Activated CD4-positive, alpha-beta T cell treated with anti-CD3 and anti-CD28 coated beads, Interleukin-2, amount 10 ng/mL, durations not matched to agents 7 days and 5 days (primary cell): ENCODE measurements at places on chromosomes 7 and 10. TPM values are rescaled to one million over a fixed set of nuclear protein-coding genes. Genes with fewer than 3 reads are reported as not detected.

DNA sequence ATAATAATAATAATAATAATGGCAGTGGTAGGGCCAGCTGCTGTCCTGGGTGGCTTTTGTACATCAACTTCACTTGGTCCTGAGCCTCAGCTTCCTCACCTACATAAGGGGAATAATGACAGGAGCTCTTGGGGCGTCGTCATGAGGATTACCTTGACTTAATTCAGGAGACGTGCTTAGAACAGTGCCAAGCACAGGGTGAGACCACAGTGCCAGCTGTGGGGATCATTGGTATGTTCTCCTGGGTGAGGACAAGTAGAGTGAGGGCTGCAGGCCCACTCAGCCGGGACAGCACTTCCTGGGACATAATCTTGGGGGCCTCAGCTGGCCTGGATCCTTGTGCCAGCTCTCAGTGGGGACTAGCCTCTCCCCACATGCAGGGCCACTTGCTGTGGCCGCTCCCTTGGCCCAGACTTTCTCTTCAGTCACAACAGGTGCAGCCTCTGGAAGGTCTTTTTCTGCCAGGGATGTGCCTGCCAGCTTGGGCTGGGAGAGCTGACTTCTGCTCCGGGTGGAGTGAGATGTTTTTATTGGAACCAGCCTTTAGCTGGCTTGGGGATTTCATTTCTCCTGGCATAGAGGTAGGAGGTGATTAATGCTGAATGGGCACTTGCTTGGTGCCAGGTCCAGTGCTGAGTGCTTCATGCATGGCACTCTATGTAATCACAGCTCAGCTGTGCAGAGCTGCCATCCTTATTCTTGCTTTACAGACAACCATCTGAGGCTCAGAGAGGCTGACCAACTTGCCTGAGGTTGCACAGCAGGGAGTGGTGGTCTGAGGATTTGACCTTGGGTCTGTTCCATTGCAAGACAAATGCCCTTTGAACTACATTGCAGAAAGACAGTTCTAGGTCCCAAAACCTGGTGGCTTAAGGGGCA, 45.3 kb downstream of the TSPAN15 start:
- H3K27me3 ChIP-seq, result no peaks in the 10 kb centered on the region
- H3K4me1 ChIP-seq, result peaks cover 5% of the 10 kb centered on the region
- DNase-seq, result no peak
- H3K36me3 ChIP-seq, result no peaks in the 10 kb centered on the region
- H3K27ac ChIP-seq, result no peak overlapping the region
- H3K4me3 ChIP-seq, result no peak overlapping the region

GRCh38 chr7:29287366-29287765, 92.8 kb downstream of the CHN2 start:
- no peak for DNase-seq
- H3K27ac ChIP-seq, result no peak overlapping the region
- no peak overlapping the region for H3K4me3 ChIP-seq
- H3K36me3 ChIP-seq, result no peaks in the 10 kb centered on the region

- H3K4me1 ChIP-seq, result no peaks in the 10 kb centered on the region
- no peak for DNase-seq
- H3K4me3 ChIP-seq, result no peak overlapping the region
These were observed 53.0 kb upstream of the ABCB5 start for GRCh38 chr7:20562461-20562860.

Gene SEMA3E
- not detected for total RNA-seq

- peak overlapping the region; percentile 64 for H3K27ac ChIP-seq
- peaks cover 39% of the 10 kb centered on the region for H3K27me3 ChIP-seq
- no peak for DNase-seq
These were observed 295.9 kb upstream of the NFE2L3 start for GRCh38 chr7:25855854-25856782.

Gene PDE6C
- total RNA-seq, result not detected

Gene ZC3HAV1L
- 16.5 TPM for total RNA-seq

Gene PYROXD2
- total RNA-seq, result 10.0 TPM

- no peak overlapping the region for H3K27ac ChIP-seq
- H3K36me3 ChIP-seq, result peaks cover 3% of the 10 kb centered on the region
- H3K27me3 ChIP-seq, result peaks cover 35% of the 10 kb centered on the region
- no peak for DNase-seq
- no peak overlapping the region for H3K4me3 ChIP-seq
These were observed 26.7 kb upstream of the USP6NL start for GRCh38 chr10:11638055-11638698.

DNA sequence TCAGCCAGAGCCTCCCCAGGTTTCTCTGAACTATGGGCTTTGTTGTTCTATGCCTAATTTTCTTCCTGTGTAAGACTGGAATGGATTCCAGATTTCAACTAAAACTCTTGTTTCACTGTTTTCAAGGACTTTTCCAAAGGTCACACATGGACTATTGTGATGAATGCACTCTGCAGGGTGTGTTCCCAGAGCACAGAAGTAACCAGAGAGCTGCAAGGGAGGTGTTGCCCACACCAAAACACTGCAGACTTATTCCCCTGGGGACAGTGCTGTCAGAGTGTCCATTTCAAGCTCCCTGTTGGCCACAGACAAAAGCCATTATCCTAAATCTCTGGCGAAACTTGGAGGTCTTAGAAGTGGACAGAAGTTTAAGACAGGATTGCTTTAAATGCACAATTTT, 231.6 kb downstream of the TRIL start:
- DNase-seq, result no peak
- no peak overlapping the region for H3K27ac ChIP-seq
- H3K4me1 ChIP-seq, result no peaks in the 10 kb centered on the region
- H3K36me3 ChIP-seq, result no peaks in the 10 kb centered on the region

GRCh38 chr7:39702133-39702532, 78.8 kb downstream of the RALA start:
- DNase-seq, result no peak
- no peaks in the 10 kb centered on the region for H3K27me3 ChIP-seq
- no peak overlapping the region for H3K4me3 ChIP-seq
- H3K36me3 ChIP-seq, result peaks cover 28% of the 10 kb centered on the region

GRCh38 chr10:72309290-72310240, 35.8 kb downstream of the DDIT4 start:
- H3K4me3 ChIP-seq, result no peak overlapping the region
- no peak for DNase-seq
- peak overlapping the region; percentile 69 for H3K27ac ChIP-seq
- no peaks in the 10 kb centered on the region for H3K27me3 ChIP-seq
- no peaks in the 10 kb centered on the region for H3K36me3 ChIP-seq

Gene MRLN
- not detected for total RNA-seq

Gene TSPAN33
- 2.8 TPM for total RNA-seq

DNA sequence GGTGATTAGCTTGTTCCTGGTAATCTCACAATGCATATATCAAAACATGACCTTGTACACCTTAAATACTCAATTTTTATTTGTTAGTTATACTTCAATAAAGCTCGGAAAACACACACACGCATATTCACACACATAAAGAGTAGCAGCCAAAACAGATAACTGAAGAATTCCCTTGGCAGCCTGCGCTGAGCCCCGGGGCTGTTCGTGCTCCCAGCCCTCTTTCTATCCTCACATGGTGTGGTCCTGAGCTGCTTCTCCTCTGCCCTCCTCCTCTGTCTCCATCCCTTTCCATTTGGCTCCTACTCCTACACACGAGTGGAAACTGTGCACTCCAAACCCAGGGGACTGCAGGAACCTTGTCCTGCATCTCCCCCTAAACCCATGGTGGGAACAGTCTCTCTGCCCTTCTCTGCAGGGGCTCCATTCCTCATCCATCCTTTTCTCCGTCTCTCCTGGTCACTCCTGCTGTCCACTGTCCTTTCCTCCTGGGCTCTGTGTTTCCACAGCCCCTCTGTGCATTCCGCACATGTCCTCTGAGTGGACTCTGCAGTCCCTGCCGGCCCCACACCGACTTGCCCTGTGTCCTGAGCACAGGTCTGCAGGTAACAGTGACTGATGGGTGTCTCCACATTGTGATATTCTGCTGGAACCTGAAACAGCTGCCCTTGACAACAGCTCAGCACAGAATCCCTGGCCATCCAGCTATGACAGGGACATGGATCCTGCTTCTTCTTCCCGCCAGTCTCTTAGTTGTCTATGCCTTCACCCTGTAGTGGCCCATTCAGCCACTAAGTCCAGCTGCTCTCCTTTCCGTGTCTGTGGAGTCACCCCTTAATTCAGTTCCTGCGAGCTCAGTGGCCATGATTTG, 216.8 kb upstream of the ZNF32 start:
- peak overlapping the region; percentile 39 for H3K27ac ChIP-seq
- H3K4me3 ChIP-seq, result no peak overlapping the region

Gene TWIST1
- 0.12 TPM for total RNA-seq

GRCh38 chr7:41113719-41114118, 589.2 kb downstream of the INHBA start:
- no peak overlapping the region for H3K27ac ChIP-seq
- no peak for DNase-seq
- no peaks in the 10 kb centered on the region for H3K27me3 ChIP-seq
- H3K4me1 ChIP-seq, result no peaks in the 10 kb centered on the region
- H3K4me3 ChIP-seq, result no peak overlapping the region

DNA sequence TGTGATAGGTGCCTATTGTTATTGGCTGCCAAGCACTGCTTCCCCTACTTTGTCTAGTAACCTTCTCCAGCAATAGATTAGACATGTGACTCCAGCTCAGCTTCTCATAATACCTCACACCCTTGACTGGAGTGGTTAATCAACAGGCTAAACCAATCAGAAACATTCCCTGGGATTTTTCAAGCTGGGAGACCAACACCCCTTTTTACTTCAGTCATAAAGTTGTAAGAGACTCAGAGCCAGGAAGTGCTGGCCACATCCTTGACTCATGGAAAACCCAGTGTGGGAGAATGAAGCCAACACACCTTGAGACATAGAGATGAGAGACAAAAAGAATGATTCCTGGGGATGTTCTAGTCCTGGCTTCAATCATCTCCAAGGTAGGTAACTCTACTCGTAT, 62.6 kb upstream of the HECTD2 start:
- DNase-seq, result no peak
- H3K27me3 ChIP-seq, result no peaks in the 10 kb centered on the region
- no peak overlapping the region for H3K4me3 ChIP-seq
- no peak overlapping the region for H3K27ac ChIP-seq

Gene IDI2
- total RNA-seq, result not detected

DNA sequence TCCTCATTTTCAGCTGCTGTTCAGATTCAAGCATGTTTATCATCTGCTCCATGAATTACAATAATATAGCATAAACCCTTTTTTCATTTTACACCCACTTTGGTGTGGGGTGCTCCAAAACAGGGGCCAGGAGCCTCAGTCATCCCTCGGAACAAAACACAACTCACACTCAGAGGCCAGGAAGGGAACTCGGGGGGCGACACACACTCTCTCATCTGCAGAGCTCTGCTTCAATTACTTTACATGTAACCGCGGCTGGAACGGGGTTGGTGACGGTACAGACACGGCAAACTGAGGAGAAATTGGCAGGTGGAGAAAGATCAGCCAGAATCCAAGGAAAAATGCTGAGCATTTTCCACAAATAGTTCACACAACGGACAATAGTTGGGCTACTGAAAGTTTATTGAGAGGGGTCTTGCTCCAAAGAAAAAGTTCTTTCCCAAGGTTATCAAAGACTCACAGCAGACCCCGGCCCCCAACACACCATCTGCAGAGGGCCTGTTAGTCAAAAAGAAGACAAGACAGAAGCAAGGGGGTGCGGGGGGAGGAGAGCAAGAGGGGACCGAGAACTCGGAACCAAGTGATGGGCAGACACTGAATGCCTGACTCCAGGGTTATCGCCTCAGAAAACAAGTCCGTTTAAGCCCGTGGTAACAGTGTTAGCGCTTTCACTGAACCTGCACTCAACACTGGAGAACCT, 20.5 kb downstream of the DIP2C start:
- no peak for DNase-seq
- no peaks in the 10 kb centered on the region for H3K27me3 ChIP-seq
- no peak overlapping the region for H3K4me3 ChIP-seq
- no peak overlapping the region for H3K27ac ChIP-seq

Gene USP6NL
- total RNA-seq, result 4.0 TPM

DNA sequence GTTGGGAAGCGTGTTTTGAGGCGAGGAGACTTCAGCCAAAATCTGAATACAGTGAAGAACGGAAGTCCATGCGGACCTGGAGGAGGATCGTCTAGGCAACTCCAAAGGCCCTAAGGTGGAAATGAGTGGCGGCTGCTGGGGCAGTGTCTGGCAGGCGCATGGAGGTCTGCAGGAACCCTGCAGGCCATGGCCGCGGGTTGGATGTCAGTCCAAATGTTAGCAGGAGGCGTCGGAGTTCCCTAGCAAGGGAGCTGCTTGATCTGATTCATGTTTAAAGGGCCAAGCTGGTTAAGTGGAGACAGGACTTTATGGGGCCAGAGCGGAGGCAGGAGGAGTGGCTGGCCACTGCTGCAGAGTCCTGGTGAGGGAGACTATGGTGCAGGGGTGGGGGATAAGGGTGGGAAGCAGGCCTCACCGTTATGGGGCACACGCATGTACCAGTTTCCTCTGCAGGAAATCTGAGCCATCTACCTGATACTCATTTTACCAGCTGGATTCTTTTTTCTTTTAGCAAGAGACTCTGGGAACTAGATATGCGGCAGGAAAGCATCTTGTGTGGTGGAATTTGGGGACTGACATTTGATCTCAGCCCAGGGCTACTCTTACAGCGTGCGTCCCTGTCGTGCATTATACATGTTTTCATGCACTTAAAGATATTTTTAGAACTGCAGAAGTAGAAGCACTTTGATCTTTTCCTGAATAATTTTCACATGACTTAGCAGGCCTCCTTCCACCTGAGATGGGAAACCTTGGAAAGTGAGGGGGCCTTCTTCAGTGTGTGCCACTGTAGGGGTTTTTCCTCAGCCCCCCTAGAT, 6.6 kb upstream of the REPIN1 start:
- peaks cover 51% of the 10 kb centered on the region for H3K4me1 ChIP-seq
- no peak overlapping the region for H3K4me3 ChIP-seq
- H3K27ac ChIP-seq, result no peak overlapping the region
- H3K27me3 ChIP-seq, result no peaks in the 10 kb centered on the region

Gene C10orf105
- 0.52 TPM for total RNA-seq

GRCh38 chr10:116784651-116785050, 42.3 kb upstream of the HSPA12A start:
- H3K27me3 ChIP-seq, result peaks cover 18% of the 10 kb centered on the region
- DNase-seq, result no peak
- H3K27ac ChIP-seq, result no peak overlapping the region
- H3K36me3 ChIP-seq, result no peaks in the 10 kb centered on the region
- H3K4me1 ChIP-seq, result peaks cover 14% of the 10 kb centered on the region
- H3K4me3 ChIP-seq, result no peak overlapping the region

DNA sequence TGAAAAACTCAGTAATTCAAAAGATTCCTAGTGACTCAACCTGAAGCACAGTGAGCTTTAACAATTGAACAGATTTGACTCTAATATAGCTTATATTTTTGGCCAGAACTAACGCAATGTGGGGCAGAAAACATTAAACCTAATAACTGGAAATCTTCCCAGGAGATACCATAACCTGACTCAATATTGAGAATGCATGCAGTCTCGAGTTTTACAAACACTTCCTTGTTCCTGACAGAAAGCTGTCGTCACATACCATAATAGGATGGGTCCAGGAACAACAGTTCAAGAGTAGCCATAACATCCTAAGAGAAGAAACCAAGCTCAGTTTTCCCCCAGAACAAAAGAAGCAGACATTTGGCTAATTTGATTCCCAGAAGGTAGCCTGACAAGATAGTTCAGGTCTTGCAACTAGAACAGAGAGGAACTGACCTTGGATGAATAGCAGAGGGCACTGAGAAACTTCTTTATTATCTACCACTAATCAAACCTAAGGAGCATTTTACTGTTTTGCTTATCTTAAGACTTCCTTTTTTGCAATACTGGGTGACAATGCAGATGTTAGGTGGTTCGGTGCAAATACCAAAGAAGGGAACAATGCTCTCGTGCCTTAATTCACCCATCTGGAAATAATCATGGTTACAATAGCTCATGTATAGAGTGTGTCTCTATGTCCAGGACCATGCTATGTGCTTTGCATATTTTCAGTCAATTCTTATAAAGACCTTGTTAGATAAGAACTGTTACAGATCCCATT, 38.6 kb upstream of the ACSL5 start:
- H3K36me3 ChIP-seq, result no peaks in the 10 kb centered on the region
- DNase-seq, result no peak
- H3K4me1 ChIP-seq, result no peaks in the 10 kb centered on the region
- no peak overlapping the region for H3K27ac ChIP-seq
